Hypothalamus (tissue), 51 donors: ENCODE measurements at places on chromosomes 4 and X.

DNA sequence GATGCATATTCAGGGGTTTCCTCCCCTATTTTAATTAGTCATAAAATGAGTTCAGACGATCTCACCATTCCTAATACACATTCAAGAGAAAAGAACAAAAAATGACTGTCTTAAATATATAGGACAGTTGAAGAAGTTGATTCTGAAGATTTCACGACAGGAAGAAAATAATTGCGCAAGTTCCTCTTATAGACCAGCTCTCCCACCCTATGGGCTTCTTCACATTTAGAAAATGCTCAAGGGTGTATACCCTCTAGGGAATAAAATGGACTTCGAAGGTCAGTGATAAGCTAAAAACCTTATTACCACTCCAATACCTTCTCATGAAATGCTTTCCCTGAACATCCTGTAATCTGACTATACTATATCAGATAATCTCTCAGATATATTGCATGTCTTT is 149.2 kb upstream of the TEX13C start:
- DNase-seq = no peak

DNA sequence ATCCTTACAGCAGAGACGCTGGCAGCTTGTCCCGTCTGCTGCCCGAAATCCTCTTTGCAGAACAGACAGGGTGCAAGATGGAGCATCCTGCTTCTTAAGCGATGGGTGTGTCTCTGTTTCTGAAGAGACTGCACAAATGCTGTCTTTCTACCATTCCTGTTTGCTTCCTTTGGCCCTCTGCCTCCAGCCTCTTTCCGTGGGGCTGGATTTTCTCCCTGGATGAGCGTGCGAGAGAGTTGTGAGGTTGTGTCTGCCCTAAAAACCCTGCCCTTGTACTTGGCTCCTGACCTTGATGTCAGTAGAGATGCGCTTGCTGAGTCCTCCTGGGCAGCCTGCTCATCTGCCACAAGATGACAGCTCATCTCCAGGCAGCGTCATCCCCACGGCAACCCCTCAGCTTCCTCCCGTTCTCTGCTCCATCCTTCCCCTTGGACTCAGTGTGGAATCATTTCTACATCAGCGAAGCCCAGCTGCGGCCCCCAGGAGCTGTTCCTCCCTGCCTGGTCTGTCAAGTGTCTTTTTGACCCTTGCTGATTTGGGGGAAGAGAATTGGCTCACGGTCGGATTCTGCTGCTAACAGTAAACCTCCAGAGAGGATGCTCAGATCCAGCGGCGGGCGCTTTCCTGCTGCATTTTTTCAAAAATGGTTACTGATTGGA is 246.2 kb downstream of the ASMT start:
- DNase-seq = no peak

DNA sequence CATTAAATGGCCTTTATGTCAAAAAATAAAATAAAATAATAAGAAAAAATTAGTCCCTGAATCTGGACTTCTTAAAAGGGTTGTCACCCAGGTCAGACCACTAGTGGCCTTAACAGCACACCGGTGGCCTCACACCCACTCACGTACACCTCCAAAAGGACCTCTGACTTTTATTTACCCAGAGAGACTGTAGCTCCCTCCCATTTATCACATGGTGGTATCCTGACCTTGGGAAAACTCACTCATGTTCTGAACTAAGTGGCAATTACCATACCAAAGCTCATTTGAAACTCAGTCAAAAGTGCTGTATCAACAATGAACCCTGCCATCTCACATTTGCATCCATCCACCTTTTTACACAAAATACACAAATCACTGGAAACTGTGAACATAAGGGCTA is 53.1 kb upstream of the MAP3K15 start:
- no peak for DNase-seq

- no peak for DNase-seq
These were observed 2.1 kb upstream of the AVPR2 start for GRCh38 chrX:153902385-153902784.

GRCh38 chr4:10200869-10201268 is 84.3 kb upstream of the WDR1 start:
- no peak for DNase-seq
